ENCODE measurements at places on chromosomes 7 and 10.
A peak's percentile ranks its signal among the peaks of the same experiment; 100 is the strongest.

GRCh38 chr10:20185116-20185515, 368.9 kb downstream of the PLXDC2 start:
- no peak for DNase-seq

DNA sequence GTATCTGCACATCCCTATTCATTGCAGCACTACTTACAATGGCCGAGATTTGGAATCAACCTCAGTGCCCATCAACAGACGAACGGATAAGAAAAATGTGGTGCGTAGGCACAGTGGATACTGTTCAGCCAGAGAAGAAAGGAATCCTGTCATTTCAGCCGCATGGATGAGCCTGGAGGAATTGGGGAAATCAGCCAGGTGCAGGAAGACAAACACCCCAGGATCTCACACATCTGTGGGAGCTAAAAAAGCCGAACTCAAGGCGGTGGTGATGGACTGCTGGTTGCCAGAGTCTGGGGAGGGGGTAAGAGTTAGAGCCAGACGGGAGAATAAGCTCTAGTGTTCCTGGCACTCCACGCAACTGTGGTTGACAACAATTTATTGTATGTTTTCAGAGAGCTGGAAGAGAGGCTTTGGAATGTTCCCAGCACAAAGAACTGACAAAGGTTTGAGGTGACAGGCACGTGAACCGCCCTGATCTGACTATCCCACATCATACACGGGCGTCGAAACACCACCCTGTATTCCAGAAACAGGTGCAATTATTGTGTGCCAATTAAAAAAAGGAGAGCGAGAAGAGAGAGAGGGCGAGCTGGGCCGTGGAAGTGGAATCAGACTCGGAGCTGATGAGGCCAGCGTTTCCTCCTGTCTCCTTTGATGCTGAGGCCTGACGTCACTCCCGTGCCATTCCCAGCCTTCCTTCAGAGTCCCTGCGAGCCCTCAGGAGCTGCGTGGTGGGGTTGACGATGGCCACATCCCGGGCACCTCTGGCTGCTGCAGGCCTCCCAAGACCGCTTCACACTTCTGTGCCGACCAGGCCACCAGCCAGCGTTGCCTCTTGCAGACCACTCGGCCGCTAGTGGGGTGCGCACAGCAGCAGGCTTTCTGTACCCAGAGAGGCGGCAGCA, 189.5 kb downstream of the DNAJB6 start:
- DNase-seq: no peak

DNA sequence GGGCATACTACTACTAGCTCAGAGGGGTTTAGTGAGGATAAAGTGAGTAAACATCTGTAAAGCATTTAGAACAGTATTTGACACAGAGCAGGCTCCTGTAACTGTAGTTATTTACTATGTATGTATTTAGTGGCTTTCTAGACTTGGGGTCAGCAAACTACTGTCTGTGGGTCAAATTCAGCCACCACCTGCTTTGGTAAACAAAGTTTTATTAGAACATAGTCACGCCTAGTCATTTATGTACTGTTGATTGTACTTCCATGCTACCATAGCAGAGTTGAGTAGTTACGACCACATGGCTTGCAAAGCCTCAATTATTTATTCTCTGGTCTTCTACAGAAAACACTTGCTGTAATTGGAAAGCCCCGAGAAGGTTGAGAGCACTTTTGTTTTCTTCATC, 248.5 kb upstream of the PLPP4 start:
- no peak for DNase-seq

DNA sequence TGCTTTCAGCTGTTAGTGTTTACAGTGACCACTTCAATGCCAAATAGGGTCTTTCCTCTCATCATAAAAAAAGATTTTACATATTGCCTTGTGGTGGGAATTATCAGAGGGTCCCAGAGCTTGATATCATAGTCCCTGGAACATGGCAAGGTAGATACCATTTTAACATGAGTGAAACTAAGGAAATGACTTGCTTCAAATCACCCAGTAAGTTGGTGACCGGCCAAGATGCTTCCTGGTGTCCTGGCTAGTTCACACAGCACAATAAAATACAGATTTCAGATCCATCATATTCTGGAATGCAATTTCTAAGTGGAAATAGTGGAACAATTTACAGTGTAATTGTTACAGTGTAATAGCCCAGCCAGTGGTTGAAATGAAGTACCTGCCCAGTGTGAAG, 36.6 kb downstream of the CNNM1 start:
- no peak for DNase-seq

DNA sequence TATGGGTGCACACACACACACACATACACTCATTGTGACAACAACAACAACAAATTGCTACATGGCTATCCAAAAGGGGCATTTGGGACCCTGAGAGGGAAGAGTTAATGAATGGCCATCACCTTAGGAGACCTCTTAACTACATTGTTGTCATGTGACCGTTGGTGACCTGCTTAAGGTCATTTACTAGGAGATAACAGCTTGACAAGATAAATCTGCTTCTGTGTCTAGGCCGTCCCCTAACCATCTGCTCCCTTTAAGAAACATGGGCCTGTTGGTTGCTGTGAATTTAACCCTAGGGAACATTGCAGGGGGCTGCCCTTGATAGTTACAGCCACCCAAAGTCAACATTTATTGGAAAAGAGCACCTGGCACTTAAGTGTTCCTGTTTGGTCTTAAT, 29.7 kb downstream of the C1QL3 start:
- DNase-seq: no peak

GRCh38 chr10:127398140-127398970, 150.8 kb upstream of the NPS start:
- no peak for DNase-seq

DNA sequence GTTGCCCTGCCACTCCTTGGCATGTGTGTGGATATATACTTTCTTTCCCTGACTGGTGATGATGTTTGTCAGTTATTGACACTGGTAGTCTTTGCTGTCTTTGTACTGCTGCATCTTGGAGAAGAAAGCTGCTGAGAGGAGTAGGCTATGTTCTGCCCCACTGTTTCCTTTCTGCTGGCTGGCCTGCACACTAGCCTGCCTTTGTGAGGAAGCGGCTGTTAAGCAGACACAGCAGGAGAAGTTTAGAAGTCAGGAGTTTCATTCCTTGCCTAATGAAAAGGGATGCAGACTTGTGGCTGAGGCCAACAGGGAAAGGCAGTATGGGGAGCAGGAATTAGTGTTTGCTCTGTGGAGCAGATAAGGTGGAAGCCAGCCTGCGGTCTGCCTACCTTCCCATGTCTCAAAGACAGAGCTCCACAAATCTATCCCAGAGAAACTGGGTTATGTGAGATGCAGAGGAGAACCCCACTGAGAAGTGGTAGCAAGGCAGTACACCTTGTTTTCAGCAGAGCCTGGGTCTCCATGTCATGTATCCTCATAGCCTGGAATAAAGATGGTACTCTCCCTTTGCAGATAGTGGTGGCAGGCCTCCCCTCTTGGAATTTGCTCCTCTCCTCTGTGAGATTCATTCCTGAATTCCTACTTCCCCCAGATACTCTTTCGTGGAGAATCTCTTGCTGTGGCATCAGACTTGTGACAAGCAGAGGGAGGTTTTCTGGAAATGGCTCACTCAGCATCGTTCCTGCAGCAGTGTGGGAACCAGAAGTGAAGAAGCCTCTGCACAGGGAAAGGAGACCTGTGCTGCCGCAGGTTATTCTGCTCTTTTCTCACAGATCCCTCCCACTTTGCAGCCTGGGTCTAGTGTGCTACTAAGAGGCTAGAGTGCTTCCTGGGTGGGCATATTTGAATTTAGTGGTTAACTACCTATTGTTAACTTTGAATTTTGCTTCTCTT, 130.2 kb downstream of the LRRC4 start:
- no peak for DNase-seq

DNA sequence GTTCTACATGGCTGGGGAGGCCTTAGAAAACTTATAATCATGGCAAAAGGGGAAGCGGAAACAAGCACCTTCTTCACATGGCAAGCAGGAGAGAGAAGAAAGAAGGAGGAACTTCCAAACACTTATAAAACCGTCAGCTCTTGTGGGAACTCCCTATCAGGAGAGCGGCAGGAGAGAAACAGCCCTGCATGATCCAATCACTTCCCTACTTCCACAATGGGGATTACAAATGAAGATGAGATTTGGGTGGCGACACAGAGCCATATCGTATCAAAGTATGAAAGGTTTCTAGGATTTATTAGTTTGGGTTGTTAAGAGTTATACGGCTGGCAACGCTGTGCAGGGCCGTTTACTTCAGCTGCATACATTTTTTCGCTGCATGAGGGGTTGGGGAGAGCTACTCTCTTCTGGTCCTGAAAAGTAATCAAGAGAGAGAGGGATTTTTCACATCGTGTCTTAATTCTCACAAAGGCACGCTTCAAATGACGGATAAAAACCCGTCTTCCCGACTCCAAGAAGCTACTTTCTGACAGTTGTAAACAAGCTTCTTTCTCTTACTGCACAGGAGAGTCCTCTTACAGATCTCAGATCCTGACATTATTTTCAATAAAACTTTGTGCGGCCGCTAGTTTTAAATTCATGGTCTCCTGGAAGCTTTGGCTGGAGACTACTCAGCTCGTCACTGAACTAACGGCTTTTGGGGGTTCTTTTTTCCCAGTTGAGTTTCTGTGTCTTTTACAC, 751 bp upstream of the GTPBP10 start:
- peak; percentile 38 for DNase-seq
